H7 (cell line): ENCODE measurements at places on chromosomes 3 and 15.

DNA sequence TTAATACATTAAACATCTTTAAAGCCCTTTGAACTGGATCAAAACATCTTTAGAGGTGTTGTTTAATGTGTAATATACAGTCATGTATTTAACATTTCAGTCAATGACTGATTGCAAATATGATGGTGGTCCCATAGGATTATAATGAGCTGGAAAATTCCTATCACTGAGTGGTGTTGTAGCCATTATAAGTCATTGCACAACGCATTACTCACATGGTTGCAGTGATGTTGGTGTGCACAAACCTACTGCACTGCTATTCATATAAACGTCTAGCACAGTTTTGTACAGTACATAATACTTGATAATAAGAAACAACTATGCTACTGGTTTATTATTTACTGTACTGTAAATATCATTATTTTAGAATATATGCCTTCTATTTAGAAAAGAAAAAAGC is 75.6 kb downstream of the DTWD1 start:
- DNase-seq: no peak

DNA sequence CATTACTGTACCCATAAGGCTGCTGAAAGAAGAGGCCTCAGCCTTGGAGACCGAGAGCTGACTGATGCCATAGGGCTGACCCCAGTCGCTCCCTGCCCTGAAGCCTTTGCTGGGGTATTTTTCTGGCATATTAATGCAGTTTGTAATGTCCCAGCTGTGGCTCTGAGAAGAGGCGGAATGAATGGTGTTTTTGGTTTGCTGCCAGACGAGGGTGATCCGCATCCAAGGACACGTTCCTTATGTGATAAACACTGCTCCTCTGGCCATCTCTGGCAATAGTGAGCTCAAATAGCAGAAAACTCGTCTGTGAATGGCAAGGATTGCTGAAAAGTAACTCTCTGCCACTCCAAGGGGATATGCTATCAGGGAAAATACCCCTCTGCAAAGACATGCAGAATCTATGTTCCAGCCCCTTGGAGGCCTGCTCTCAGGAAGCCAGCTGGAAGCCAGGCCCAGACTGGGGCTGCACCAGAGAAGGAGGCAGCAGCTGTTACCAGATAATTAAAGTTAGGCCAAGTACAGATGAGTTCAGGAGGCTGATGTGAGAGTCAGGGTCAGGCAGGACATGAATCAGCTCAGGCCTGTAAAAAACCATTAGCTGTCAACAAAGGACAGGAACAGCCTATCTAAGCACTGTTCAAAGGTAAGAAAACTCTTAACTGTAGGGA is 28.9 kb upstream of the KLHL6 start:
- no peak for DNase-seq

GRCh38 chr3:70982284-70982683 is 601.2 kb downstream of the FOXP1 start:
- DNase-seq: no peak

DNA sequence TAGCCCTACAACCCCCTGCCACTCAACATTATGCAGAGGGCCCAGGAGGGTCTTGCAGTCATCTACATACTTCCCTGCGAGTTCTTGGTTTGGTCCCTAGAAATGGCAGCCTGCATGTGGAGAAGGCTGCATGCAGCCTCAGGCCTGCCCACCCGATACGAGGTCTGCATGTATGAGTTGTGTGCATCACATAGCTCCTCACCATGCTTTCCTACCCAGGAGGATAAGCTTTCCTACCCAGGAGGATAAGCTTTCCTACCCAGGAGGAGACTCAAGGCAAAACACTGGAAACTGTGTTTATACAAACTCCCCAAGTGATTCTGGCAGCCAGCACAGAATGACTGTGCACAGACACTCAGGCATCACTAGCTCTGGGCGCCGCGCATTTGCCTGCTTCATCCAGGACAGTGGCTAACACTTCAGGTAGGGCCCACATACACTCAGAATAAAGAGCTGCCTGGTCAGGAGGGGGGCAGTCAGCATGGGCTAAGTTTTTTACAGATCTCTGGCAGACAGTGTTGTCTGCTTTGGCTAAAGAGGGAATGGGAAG is 187.7 kb downstream of the THSD4 start:
- no peak for DNase-seq

DNA sequence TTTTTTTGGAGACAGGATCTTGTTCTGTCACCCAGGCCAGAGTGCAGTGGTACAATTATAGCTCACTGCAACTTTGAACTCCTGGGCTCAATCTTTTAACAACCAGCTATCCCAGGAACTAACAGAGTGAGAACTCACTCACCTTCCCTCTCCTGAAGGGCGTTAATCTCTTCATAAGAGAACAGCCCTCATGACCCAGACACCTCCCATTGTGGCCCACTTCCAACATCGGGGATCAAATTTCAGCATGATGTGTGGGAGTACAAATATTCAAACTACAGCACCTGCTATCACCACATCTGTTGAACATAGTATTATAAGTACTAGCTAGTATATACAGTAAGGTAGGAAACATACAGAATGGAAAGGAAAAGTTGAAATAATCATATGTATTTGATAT is 132.5 kb downstream of the DOCK3 start:
- DNase-seq: no peak
